Activated CD4-positive, alpha-beta memory T cell treated with anti-CD3 and anti-CD28 coated beads, Interleukin-2, amount 10 ng/mL, durations not matched to agents 7 days and 5 days (primary cell): ENCODE measurements at places on chromosomes 4 and X.

- DNase-seq: no peak
Measured at GRCh38 chr4:48902266-48902665, 4.3 kb downstream of the OCIAD2 start.

DNA sequence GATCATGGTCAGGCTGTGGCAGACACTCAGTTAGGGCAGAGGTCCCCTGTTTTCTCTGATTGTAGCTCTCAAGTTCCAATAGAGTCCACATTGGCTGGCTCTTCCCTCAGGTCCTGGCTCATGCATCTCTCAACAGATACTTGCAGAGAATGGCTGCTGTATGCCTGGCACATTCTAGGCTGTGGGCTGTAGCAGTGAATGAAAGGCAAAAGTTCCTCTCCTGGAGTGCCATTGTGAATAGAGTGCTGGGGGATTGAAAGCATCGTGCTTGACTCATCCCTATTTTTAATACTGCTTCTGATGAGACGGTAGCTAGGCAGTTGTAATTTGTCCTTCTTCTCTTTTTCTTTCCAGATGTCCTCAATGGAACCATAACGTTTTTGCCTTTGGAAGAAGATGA, 5.5 kb downstream of the TRMT44 start:
- no peak for DNase-seq

GRCh38 chrX:66046612-66047235, 6.8 kb upstream of the VSIG4 start:
- peak; percentile 20 for DNase-seq

DNA sequence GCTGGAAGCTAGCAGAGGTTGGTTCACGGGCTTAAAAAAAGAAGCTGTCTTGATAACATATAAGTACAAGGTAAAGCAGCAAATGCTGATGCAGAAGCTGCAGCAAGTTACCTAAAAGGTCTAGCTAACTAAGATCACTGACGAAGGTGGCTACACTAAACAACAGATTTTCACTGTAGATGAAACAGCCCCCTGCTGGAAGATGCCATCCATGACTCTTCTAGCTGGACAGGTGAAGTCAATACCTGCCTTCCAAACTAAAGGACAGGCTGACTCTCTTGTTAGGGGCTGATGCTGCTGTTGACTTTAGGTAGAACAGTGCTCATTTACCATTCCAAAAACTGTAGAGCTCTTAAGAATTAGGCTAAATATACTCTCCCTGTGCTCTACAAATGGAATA, 99.5 kb downstream of the FBXW7 start:
- DNase-seq: no peak

- DNase-seq: no peak
Measured at GRCh38 chrX:69024931-69025330, 140.3 kb downstream of the PJA1 start.

- no peak for DNase-seq
Measured at GRCh38 chr4:144715230-144715629, 69.3 kb downstream of the HHIP start.

DNA sequence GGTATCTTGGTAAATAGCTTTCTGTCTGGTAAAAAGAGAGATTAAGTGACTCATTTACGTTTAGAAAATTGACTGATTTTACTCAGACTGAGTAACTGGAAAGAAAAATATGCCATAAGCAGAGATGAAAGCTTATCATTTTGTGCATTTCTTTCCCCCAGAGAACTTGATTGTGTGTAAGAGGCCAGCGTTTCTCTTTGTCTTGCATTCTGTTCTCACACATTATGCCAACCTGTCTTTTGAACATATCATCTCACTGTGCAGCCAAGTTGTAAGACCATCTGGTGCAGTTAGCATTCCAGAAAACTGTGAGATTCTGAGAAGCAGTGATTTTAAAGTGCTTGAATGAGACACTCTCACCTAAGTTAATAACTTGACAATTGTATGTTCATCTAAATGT, 651.3 kb downstream of the TECRL start:
- DNase-seq: no peak

- DNase-seq: no peak
Measured at GRCh38 chr4:3481113-3481531, 18.0 kb downstream of the DOK7 start.

DNA sequence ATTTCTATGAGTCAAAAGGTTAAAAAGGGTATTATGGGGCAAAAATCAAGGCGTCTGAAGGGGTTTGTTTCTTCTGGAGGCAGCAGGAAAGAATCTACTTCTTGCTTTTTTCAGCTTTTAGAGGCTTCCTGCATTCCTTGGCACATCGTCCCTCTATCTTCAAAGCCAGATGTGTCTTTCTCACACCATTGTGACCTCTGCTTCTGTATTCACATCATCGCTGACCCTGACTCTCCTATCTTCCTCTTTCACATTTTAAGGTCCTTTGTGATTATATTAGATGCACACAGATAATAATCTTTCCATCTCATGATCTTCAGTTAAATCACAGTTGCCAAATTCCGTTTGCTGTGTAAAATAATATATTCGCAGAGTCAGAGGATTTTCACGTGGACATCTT, 112.7 kb downstream of the PPP4R3C start:
- no peak for DNase-seq

- no peak for DNase-seq
Measured at GRCh38 chr4:15809058-15809457, 30.9 kb downstream of the CD38 start.

GRCh38 chrX:9430346-9430921, 34.4 kb upstream of the TBL1X start:
- no peak for DNase-seq

GRCh38 chr4:143382596-143382995, 45.9 kb downstream of the GAB1 start:
- DNase-seq: no peak

DNA sequence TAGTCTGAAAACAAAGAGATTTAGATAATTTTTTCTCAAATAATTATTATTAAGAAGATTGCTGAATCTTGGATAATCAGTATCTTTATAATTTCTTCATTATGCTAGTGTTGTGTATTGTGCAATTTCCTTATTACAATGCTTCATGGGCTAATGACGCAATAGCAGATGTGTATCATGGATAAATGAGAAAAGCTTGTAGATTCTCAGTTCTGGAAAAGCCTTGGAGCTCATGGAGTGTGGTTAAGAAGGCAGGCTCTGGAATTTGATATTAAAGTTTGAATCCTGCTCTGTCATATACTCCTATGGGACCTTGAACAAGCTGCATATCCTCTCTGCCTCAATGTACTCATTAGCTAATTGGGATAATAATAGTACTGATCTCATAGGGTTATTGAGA, 18.9 kb upstream of the CXCL8 start:
- DNase-seq: no peak

GRCh38 chr4:141575884-141576283, 60.5 kb upstream of the IL15 start:
- DNase-seq: no peak
